COLO829 (cell line): ENCODE measurements at places on chromosomes 3 and 15.

GRCh38 chr3:72195895-72196294 lies 410.9 kb upstream of the PROK2 start:
- no peak for DNase-seq

DNA sequence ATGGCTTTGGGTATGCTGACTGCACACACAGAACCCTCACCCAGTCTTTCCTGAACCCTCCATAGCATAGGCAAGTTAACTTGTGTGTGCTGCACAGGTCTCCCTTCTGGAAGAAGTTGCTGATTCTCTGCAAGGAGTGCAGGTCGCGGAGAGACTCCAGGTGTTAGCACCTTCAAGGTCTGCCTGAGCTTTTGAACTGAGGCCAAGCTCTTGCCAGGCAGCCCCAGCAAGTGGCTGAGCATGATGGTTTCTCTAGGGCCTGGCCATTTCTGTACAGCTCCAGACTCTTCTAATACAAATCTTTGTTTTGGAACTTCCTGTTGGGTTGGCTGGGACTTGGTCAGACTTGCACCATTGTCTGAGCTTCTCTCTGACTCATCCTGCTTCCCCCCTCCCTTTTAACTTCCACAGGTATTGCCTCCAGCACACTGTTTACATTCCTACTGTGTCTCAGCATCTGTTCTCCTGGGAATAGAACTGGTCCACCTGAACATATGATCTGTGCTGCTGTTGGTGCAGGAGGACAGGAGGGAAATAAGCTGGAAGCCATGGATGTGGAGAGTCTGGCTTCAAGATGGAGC lies 53.3 kb downstream of the KY start:
- DNase-seq: no peak

DNA sequence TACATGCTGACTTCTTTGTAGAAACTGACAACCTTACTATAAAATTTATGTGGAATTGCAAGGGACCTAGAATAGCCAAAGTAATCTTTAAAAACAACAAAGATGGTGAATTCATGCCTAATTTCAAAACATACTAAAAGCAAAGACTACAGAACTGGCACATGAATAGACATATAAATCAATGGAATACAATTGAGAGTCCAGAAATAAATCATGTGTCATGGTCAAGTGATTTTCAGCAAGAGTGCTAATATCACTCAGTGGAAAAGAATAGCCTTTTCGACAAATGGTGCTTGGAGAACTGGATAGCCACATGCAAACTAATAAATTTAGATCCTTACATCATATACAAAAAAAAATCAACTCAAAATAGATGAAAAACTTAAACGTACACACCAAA lies 8.7 kb downstream of the IMPG2 start:
- DNase-seq: no peak

- no peak for DNase-seq
These were observed 122.3 kb upstream of the BHLHE40 start for GRCh38 chr3:4856986-4857385.

DNA sequence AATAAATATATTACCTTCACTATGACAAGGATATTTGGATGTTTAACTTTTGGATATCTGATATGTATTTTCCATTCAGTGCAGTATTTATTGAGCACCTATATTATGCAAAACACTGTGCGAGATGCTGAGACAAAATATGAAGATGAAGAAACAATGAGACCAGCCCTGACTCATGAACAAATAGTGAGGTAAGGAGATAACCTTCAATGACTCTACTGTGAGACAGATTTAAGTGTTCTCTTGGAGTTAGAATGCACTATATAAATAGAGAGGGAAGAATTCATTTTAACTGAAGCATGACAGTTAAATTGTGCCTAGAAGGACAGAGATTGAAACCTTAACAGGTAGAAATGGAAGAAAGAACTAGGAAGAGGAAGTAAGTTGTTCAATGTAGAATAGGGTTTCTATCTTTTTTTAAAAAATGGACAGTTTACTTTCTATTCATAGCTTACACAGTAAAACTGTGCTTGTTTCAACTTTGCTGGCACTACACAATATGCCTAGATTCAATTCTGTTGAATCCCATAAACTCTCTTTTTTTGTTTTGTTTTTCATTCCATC lies 124.2 kb downstream of the ZBTB20 start:
- no peak for DNase-seq

GRCh38 chr3:101865751-101866509 lies 16.6 kb downstream of the NFKBIZ start:
- no peak for DNase-seq

DNA sequence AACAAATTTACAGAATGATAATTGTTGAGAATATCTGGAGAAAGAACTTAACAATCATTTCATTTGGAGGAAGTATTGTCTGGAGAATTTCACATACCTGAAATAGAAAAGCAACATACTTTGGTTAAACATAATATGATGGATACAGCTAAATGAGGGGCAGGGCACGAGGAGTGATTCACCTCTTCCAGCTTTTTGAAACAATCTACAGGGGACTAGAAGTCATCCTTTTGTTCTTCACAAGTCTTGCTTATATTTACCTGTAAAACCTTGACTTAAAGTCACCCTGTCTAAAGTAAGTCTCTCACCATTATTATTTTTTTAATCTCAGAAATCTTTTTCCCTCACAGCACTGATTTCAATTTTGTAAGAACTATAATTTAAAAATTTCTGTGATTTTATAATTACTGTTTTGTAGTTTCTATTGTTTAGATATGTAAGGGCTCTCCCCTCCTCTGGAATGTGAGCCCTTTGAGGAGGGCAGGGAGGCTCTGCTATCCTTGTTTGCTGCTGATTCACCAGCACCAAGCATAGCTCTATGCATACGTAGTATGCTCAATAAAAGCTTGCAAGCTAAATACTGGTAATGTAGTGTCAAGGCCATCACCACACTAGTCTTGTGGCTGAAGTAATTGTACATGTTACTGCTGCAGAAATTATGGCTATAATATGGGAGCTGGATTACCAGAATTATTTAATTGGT lies 193.9 kb upstream of the THRB start:
- DNase-seq: no peak

- no peak for DNase-seq
These were observed 452.1 kb downstream of the RAP2B start for GRCh38 chr3:153614140-153614539.

- DNase-seq: no peak
These were observed 683 bp upstream of the CPEB1 start for GRCh38 chr15:82647835-82648256.

DNA sequence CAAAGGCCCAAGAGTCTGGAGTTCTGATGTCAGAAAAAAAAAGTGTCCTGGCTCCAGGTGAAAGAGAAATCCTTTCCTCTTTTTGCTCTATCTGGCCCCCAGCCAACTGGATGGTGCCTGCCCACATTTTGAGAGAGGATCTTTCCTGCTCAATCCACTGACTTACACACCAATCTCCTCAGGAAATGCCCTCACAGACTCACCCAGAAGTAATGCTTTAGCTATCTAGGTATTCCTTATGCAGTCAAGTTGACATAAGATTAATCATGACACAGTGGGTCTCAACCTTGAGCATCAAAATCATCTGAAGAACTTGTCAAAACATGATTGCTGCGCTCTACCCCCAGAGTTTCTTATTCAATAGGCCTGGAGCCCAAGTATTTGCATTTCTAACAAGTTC lies 31.2 kb downstream of the STRIT1 start:
- DNase-seq: no peak

DNA sequence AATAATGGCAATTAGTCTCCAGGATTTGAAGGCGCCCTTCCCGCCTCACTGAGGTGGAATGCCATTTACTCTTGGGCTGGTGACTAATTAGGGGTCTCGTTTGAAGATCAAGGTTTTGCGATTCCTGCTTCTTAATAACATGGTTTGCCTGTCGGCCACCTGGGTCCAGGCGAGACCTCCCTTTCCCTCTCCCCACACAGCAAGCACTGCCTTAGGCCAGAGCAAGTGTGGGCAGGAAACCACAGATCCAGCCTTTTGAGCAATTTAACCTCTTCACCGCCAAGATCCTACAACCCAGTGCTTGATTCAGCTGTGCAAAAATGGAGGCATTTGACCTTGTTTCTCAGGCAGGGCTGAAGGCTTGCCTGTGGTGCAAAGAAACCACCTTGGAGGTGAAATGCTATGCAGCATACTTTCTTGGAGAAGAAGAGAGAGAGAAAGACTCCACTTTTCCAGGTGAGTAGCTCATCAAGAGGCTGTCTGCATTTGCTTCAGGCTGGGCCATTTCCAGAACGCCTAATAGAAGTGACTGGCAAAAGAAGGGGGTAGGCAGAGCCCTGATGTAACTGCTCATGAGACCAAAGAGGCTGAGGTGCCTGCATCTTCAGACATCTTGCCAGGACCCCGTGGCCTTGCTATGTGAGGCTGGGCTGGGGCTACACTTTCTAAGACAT lies 34.1 kb upstream of the WNT5A start:
- DNase-seq: no peak

GRCh38 chr3:52122491-52122890 lies 31.7 kb downstream of the POC1A start:
- DNase-seq: no peak

GRCh38 chr3:33117461-33117860 lies 3.6 kb downstream of the CRTAP start:
- no peak for DNase-seq

DNA sequence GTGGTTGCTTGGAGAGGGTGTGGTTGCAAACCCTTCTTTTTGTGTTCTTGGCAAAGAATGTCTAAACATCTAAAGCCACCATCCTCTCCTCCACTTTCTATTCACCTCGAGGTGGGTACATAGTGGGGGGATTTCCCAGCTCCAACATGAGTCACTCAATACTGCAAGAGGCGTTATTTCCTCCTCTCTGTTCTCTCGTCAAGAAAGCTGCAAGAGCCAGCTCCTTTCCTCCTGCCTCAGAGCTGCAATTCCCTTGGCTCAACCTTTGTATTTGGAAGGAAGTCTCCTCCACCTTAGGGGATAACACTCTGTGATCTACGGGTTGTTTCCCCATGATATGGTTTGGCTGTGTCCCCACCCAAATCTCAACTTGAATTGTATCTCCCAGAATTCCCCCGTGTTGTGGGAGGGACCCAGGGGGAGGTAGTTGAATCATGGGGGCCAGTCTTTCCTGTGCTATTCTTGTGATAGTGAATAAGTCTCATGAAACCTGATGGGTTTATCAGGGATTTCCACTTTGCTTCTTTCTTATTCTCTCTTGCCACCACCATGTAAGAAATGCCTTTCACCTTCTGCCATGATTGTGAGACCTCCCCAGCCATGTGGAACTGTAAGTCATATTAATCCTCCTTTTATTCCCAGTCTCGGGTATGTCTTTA lies 138.4 kb downstream of the PLCL2 start:
- DNase-seq: no peak

DNA sequence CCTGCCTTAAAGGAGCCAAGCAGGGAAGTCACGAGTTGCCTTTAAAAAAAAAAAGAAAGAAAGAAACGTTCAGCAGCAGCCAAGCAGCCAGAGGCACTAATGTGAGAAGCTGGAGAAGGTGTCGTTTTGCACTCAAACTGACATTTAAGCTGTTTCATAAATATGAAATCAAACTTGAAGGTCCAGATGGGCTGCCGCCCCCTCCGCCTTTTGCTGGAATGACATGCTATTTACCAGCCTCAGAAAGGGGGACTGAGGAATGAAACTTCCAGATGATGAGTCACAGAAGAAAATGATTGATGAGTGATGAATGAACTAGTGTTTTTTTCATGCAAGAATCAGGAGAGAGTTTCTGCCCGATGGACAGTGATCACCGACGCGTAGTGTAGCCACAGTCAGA lies 396.8 kb downstream of the IGSF11 start:
- peak; percentile 69 for DNase-seq

GRCh38 chr15:45645026-45645980 lies 10.5 kb downstream of the SQOR start:
- no peak for DNase-seq

- DNase-seq: no peak
These were observed 98.9 kb upstream of the CLSTN2 start for GRCh38 chr3:139835830-139836683.

DNA sequence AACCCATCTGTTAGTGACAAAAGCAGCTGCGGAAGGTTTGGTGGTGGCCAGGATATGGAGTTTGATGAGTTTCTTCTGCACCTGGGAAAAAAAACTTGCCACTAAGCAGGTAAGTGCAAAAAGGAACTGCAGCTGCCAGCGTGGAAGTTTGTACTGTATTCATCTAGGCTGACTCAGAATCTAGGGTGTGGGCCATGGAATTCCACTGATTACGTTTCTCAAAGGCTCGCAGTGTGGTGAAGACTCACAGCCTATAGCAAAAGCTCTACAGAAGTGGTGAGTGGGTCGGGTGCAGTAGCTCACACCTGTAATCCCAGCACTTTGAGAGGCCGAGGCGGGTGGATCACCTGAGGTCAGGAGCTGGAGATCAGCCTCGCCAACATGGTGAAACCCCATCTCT lies 334.6 kb upstream of the GRM7 start:
- DNase-seq: no peak

DNA sequence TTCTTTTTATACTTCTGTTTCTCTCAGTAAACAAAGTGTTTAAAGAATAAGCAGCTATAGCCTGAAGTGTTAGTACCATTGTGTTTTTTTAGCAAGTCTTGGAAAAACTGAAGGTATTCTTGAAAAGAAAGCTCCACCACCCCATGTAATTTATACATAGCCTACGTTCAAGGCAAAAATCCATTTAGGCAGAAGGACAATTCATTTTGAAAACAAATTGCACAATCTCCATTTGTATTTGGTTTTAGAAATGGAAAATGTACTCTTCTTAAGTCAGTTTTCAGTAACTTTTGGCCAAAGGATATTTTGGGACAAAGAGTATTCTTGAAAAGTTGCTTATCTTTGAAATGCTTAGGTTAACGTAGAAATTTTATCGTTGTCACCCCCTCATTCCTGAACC lies 34.5 kb downstream of the PTPRG start:
- no peak for DNase-seq

DNA sequence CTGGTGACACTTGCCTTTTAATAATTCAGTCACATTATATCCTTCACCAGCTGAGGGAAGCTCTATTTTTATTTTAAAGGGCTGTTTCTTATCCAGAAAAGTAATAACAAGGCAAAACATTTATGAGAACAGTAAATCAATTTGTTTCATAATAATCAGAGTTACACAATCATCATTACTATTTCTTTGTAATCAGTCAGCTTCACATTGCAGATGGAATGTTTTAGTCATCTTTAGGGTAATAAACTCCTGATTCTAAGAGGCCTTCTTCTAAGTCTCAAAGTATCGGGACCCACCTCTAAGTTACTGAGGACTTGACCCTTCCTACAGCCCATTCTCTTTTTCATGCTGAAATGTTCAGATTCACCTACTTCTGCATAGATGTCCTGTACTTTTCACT lies 298.3 kb upstream of the TGFBR2 start:
- no peak for DNase-seq

DNA sequence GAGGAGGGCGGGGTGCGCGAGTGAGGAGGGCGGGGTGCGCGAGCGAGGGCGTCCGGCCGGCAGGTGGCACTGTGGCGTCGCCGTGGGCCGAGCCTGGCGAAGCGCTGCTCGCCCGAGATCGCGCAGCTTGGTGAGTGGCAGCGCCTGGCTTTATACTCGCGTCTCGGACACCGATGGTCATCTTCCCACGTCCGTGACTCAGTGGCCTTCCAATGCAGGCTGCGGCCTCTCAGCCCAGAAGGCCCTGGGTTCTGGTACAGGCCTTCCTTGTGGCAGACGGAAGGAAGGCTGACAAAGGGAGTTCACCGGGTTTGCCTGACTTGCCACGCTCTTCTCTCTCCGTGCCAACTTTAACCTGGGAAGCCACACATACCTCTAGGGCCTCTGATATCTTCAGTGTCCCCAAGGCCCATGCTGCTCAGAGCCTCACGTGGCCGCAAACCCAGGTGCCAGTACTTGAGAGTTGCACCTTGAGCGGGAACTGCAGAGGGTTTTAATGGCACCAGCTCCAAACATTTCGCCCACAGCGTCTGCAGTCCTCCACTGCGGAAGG lies 195.3 kb upstream of the LYSMD4 start:
- peak; percentile 71 for DNase-seq
